Right atrium auricular region (tissue), 2 donors: ENCODE measurements at places on chromosomes 11 and 22. TPM values are rescaled to one million over a fixed set of nuclear protein-coding genes. Genes with fewer than 3 reads are reported as not detected.

The LZTR1 gene
- 24.7 TPM for total RNA-seq

The CWF19L2 gene
- total RNA-seq = 6.6 TPM

The OR51B5 gene
- not detected for total RNA-seq

The ANO9 gene
- 0.75 TPM for total RNA-seq

The SLC25A18 gene
- total RNA-seq = 3.6 TPM

The ARHGAP42 gene
- 12.1 TPM for total RNA-seq

The SLC22A9 gene
- not detected for total RNA-seq

The OR10A6 gene
- total RNA-seq = not detected

The HBE1 gene
- total RNA-seq = not detected

The C11orf97 gene
- total RNA-seq = not detected

The MMP13 gene
- total RNA-seq = not detected

The LRP4 gene
- 22.5 TPM for total RNA-seq

The ASPHD2 gene
- total RNA-seq = 0.71 TPM

The KRTAP5-8 gene
- not detected for total RNA-seq

The IFITM2 gene
- 120 TPM for total RNA-seq

The NXPE4 gene
- not detected for total RNA-seq

The PLEKHA7 gene
- total RNA-seq = 18.8 TPM

The CFAP68 gene
- 40.9 TPM for total RNA-seq

The ALG8 gene
- 22.5 TPM for total RNA-seq

The NXPE1 gene
- total RNA-seq = not detected

The USP2 gene
- 58.7 TPM for total RNA-seq

The OR5B21 gene
- total RNA-seq = not detected

The EHF gene
- 0.78 TPM for total RNA-seq

The CLTCL1 gene
- 19.1 TPM for total RNA-seq

The CCDC87 gene
- total RNA-seq = 0.26 TPM
